Left ventricle myocardium inferior (tissue), 1 donor: ENCODE measurements at places on chromosomes 3 and 15. TPM values are rescaled to one million over a fixed set of nuclear protein-coding genes. Genes with fewer than 3 reads are reported as not detected.

DNA sequence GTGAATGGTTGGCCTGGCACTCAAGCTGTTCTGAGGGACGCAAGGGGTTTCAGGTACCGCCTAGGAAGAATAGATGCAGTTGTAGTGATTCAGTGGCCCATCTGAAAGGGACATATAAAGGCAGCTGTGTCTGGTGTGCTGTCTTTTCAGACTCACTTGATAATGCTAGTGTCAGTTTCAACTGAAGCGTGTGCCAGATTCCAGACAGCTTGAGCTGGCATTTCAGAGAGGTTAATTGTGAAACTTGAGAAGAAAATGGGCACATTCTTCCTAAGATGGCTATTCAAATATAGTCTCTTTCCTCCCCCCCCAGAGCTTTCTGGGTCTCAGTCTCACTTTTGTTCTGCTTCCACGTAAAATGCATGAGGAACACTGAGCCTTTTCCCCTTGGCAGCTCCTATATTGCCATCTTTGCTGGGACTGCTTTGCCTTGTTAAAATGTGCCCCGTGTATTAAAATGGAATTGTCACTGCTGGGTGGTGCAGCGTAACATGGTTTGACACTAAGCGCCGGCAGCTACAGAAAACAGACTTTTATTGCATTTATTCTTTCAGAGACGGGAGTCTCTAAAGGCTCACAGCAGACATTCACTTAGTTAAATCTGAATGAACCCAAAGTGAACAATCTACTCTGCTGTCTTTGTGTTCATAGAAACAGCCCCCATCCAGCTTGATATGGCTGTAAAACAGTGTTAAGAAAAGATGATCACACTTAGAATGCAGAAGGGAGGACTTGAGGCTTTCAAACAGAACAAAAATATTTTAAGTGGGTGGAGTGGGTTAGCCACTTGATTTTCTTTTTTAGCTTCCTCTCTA is 478.7 kb downstream of the RBMS3 start:
- no peak for DNase-seq

ISLR gene
- total RNA-seq: 12.7 TPM

CLDN1 gene
- total RNA-seq: 0.08 TPM

CDC25A gene
- total RNA-seq: 0.52 TPM

NUDT16 gene
- 35.3 TPM for total RNA-seq

MRPS11 gene
- total RNA-seq: 75.6 TPM

IL17RC gene
- 35.0 TPM for total RNA-seq

DNA sequence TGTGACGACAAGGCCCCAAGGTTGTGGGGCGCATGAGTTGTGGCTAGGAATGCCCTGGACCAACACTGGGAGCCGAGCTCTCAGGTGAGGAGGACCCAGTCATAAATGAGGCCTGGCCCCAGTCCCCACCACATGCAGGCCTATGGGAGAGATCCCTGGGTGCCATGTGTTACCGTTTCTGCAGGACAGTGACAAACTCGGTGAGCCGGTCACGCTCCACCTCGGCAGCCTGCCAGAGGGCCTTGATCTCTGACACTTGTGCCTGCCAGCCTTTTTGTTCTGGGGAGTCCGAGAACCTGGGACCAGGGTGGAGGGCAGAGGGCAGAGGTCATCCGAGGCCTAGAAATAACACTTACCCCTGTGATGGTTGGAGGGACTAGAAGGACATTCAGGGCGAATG is 27.7 kb upstream of the HHATL start:
- DNase-seq: peak; percentile 55

GRCh38 chr15:51735228-51736010 is 2.0 kb downstream of the LYSMD2 start:
- DNase-seq: no peak

DNA sequence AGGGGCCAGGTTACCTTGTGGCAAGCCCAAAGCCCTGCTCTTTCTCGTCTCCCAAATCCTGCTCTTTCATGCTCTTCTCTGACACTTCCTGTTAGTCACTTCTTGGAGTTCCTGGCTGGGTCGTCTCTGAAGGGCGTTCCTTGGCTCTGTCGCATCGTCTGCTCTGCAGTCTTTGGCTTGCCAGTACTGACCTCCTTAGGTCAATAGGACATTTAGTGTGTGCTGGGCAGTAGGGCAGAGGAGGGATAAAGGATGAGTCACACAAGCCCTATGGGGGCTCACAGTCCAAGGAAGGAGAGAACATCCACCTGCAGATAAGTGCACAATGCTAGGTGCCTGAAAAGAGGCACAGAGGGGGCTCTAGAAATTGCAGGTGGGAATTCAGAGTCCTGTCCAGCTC is 87.5 kb downstream of the FAM43A start:
- peak; percentile 53 for DNase-seq

OXTR gene
- 0.14 TPM for total RNA-seq

CIB2 gene
- total RNA-seq: 26.1 TPM

- no peak for DNase-seq
Measured at GRCh38 chr3:139095803-139096466, 51.2 kb upstream of the PRR23C start.

DNA sequence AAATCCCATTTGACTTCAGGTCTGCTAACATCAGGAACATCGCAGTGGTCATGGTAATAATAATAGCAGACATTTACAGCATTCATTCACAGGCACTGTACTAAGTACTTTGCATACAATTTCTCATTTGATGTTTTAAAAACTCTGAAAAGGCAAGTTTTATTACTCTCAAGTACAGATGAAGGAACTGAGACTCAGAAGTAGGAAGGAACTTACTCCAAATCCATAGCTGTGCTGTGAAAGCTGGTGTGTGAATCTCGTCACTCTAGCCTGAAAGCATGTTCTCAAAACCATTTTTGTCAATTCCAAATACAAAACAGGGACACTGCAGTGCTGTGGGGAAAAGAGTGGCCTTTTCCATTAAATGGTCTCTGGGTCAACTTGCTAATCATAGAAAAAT is 179.9 kb downstream of the FAM43A start:
- no peak for DNase-seq

MITF gene
- total RNA-seq: 81.9 TPM

DNA sequence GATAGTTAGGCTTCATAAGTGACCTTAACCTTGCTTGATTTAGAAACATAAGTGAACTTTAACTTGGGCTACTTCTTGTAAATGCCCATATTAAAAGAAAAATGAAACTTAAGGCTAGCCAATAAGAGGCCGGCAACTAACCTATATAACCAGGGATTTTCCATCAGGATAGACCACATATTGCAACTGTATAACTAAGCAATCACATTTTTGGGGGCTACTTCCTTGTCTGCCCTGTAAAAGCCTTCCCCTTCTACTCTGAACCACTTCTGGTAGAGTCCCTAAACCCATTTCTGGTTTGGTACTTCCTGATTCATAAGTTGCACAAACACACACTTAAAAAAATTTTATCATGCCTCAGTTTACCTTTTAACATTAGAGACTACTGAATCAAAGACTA is 150.9 kb upstream of the UBE2E2 start:
- no peak for DNase-seq

DNA sequence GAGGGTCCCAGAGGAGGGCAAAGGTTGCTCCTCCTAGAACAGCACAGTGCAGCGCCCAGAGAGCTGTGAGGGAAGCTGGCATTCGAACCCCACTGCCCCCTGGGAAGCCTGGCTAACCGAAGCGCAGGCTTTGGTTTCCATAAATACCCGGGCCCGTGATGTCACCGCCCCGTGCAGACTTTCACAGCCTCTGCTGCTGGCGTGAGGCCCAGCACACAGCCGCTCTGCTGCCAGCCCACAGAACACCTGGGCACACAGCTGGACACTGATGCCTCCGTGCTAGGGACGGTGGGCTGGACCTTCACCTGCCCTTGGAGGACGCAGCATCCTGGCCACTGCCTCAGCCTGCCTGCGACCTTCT is 1.0 kb downstream of the IQSEC1 start:
- DNase-seq: peak; percentile 77

DNA sequence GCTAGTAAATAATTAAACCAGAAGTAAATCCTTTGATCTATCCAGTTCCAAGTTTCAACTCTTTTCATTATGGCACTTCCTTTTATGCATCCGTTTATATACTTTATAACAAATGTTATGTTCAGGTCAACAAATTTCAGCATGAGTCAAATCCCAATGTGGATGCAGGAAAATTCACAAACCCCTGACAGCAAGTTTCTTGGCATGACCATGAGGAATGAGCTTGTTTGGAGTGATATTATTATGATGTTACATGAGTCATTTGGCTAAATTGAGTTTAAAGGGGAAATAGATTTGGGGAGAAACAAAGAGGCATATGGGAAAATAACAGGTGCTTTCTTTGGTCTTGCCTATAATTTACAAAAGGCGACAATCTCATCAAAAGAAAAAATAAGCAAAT is 32.1 kb upstream of the KCNMB2 start:
- no peak for DNase-seq

DNA sequence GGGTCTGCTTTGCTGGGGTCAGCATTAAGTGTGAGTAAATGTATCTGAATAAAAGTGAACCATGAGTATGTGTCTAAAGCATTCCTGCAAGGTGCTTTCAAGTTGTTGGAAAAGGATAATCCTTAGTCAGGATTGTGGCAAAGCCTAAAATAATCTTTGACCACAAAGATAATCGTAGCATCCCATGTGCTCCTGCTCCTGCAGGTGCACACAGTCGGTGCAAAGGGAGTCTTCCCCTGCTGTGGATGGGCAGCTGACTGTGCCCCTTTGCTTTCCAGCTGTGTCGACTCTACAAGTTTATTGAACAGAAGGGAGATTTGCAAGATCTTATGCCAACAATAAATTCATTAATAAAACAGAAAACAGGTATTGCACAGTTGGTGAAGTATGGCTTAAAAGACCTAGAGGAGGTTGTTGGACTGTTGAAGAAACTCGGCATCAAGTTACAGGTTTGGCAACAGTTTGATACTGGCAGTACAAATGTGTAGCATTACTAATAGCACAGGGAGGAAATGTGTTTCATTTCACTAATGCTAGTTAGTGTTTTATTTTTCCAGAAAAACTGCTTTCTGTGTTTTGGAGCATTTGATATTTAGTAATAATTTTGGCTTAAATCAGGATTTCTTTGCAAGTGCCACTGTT is 22.6 kb downstream of the SRP14 start:
- no peak for DNase-seq

GRCh38 chr3:76361010-76361409 is 575.7 kb upstream of the ZNF717 start:
- DNase-seq: no peak

DNA sequence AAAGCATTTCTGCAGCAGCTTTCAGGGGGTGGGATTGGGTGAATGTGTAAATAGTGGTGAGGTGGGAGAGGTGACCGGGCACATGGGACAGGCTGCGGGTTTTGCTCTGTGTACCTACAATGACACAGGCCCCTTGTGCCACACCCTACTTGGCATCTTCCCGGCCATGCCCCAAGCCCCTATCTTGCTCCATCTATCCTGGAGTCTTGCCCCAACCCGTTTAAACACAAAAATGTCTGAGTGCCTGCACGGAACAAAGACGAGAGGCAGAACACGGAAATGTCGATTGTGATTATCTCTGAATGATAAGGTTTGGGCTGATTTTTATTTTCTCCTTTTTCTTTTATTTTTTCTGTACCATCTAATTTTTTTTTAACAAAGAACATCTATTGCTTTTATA is 46.0 kb upstream of the SLC6A1 start:
- DNase-seq: no peak

DNA sequence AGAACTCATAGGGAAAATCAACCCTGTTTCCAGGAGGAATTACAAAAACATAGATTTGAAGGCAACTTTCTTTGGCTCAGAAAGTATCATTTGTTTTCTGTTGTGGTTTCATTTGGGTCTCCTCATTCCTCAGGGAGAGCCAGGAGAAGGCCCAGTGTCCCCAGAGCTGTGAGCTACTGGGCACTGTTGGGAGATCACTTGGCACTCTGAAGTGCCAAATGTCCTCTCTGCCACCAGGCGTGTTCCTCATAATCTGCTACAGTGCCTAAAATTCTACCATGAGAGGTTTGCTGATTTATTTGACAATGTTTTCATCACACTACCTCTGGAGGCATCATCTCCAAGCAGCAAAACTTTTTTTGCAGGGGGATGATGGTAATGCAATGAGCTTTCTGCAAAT is 17.4 kb upstream of the TNFAIP8L3 start:
- DNase-seq: no peak

C2CD4A gene
- not detected for total RNA-seq

IMPG2 gene
- total RNA-seq: 0.11 TPM

DNA sequence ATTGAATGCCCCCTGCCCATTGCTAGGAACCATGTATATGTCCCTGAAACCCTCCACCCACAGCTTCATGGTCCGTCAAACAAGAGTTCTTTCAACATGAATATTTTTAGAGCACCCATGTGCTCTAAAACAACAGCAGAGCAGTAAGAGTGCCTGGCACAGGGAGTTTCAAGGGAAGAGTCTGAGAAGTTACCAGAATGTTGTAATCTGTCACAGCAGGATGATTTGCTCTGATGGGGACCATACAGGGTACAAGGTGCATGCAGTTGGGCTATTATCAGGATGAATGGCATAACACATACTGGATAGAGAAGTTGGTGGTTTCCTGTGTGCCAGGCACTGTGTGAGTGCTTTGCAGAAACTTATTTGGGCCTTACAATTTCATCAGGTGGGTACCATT is 27.8 kb upstream of the FLNB start:
- no peak for DNase-seq

CCRL2 gene
- total RNA-seq: 1.5 TPM

GRCh38 chr3:155727836-155728235 is 17.0 kb downstream of the PLCH1 start:
- DNase-seq: no peak

- DNase-seq: no peak
Measured at GRCh38 chr3:138230525-138230924, 43.4 kb downstream of the ARMC8 start.

OSTN gene
- total RNA-seq: 0.36 TPM

- DNase-seq: no peak
Measured at GRCh38 chr3:156707588-156707987, 33.2 kb downstream of the TIPARP start.

DNA sequence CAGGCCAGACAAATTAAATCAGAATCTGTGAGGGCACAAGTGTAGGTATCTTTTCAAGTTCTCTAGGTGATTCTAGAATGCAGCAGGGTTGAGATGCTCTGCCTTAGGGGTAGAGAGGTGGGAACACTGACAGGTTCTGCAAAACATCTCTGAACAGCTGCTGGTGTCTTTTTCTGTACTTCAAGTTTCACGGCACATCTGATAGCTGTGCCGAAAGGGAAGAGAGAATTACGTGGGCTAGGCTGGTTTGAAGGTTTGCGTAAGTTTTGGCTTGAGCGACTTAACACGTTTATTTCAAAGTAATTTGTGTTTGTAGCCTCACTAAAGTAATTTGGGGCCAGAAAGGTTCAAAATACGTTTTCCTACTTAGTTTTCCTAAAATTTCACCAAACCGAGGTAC is 22.5 kb downstream of the PXK start:
- no peak for DNase-seq

TWF2 gene
- total RNA-seq: 115 TPM

GRCh38 chr3:158732856-158733200 is 571 bp upstream of the RARRES1 start:
- DNase-seq: no peak
